ENCODE measurements at places on chromosomes 12 and 14. TPM values are rescaled to one million over a fixed set of nuclear protein-coding genes. Genes with fewer than 3 reads are reported as not detected.

DNA sequence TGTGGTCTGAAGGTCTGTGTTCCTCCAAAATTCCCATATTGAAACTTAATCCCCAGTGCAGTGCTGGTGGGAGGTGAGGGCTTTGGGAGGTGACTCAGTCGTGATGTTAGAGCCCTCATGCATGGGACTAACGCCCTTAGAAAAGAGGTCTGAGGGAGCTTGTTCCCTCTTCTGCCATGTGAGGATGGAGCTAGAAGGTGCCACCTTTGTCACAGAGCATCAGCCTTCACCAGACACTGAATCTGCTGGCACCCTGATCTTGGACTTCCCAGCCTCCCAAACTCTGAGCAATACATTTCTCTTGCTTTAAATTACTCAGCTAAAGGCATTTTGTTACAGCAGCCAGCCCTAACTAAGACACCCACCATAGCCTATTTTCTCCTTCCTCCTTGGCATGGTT, 13.9 kb downstream of the RAB15 start:
- no peak for DNase-seq

Gene ACSS3
- not detected for total RNA-seq

DNA sequence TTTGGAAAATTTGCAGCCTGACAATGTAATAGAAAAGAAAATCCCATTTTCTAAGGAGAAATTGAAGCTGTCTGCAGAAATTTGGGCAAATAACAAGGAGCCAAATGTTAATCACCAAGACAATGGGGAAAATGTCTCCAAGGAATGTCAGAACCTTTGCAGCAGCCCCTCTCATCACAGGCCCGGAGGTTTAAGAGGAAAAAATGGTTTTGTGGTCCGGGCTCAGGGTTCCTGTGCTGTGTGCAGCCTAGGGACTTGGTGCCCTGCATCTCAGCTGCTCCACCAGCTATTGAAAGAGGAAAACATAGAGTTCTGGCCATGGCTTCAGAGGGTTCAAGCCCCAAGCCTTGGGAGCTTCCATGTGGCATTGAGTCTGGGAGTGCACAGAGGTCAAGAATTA, 298.9 kb downstream of the ATXN7L3B start:
- DNase-seq, result no peak

DNA sequence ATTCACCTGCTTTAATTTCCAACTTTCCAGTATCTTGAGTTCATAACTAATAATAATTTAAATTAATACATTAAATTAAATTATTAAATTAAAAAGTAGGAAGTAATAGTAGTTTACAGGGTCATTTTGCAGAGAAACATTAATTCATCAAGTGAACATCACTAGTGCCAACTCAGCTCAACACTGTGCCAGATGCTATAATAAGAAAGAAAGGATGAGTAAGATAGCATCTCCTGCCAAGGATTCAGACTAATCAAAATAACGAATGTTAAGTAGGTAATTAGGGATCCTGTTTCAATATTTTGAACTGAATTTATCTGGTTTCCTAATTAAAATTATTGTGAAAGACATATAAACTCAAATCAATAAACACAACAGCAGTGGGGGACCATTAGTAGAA, 596.7 kb downstream of the SLC6A15 start:
- DNase-seq, result no peak

GRCh38 chr12:24226745-24227350, 277.4 kb upstream of the SOX5 start:
- DNase-seq, result no peak
